ENCODE measurements at places on chromosomes 6 and 20.

GRCh38 chr6:158391276-158391675 lies 79.0 kb downstream of the TULP4 start:
- no peak for DNase-seq

GRCh38 chr6:149154261-149154821 lies 163.2 kb upstream of the TAB2 start:
- DNase-seq = no peak

DNA sequence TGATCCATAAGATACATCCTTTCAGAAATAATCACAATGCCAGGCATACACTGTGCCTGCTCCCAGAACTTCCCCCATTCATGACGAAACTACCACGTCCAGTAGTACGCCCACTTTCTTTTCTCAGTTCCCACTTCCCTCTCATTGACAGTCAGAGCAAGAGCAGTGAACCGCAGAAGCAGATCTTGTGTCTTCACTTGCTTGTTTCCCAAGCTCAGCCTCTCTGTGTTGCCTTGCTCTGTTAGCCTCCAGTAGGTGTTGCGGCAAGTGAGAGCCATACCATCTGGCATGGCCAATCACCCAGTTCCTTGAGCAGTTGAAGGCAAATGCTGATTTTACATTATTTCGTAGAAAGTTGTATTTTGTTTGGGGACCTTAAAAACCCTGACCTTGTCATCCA lies 11.7 kb downstream of the UST start:
- DNase-seq = no peak

- no peak for DNase-seq
Measured at GRCh38 chr6:169998457-169998856, 247.0 kb downstream of the ERMARD start.

DNA sequence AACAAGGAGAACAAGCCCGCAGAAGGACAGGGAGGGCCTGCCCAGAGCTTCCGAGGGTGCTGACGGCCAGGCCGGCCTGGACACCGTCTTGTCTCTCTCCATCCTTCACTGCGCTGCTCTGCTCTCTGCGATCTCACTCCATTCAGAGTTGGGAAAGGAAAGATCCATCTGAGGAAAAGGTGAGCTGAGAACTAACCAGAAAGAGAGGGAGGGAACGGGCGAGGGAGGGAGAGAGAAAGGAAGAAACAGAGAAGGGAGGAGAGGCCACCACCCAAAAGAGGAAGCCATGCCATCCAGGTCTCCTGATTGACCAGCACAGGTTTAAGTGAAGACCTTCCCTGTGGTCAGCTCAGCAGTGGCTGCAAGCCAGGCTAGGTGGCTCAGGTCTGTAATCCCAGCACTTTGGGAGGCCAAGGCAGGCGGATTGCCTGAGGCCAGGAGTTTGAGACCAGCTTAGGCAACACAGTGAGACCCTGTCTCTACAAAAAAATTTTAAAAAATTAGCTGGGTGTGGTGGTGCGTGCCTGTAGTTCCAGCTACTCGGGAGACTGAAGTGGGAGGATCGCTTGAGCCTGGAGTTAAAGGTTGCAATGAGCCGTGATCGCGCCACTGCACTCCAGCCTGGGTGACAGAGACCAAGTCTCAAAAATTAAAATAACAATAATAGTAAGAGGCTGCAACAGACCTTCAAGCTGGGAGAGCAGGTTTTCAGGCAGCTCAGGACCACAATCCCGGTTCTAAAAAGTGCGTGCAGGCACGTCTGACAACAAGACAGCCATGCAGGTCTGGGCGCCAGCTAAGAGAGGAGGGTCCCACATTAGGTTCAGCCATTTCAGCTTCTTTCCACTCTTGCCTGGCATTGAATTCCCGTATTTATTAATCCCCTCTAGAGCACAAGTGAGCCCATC lies 34.2 kb upstream of the DLGAP4 start:
- no peak for DNase-seq
